ENCODE measurements at places on chromosomes 2 and 18.

- no peak for DNase-seq
Measured at GRCh38 chr18:78519394-78520062, 460.1 kb upstream of the SALL3 start.

GRCh38 chr2:95320986-95321767, 24.0 kb downstream of the KCNIP3 start:
- no peak for DNase-seq

DNA sequence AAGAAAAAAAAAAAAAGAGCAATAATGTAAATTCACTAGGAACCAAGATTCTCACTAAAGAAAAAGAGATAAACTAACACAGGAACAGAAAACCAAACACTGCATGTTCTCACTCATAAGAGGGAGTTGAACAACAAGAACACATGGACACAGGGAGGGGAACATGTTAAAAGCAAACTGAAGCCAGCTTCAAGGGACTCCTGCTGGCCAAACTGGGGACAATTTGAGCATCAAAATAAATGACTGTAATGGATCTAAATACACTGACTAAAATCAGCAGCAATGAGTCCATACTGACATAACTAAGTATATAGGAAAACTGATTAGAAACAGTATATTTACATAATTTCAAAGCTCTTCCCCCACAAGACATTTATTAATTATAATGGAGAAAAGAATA, 73.0 kb downstream of the FARSB start:
- DNase-seq, result no peak

GRCh38 chr18:22800551-22800951, 132.6 kb upstream of the RBBP8 start:
- no peak for DNase-seq

DNA sequence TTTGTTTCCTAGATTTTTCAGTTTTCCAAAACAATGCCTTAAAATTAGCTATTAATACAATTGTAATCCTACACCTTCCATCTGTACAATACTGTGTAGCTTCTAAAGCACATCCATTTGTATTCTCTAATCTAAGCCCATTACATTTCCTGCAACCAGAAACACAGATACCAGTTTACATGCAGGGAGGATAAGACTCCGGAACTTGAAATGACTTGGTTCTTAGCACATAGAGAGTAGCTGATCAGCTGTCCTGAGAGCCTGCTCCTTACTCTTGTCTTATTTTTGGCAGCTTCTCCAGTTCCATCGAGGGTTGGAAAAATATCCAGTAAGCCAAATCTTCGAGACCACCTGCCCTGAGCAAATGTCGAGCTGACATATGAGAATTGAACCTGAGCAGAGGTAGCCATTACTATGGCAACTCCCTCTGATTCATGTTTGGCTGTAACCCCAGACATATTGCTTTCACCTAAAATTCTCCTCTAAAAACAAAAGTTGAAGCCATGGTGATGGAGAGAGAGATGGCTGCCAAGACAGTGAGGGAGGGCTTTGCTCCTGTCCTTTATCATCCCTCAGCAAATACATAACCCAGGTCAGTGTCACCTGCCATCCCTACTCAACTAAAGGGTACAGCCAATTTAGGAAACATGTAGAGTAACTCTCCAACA, 542.8 kb downstream of the IRS1 start:
- no peak for DNase-seq

- no peak for DNase-seq
Measured at GRCh38 chr2:125711075-125711474, 944.9 kb upstream of the GYPC start.

GRCh38 chr18:52408800-52409302, 68.9 kb downstream of the DCC start:
- no peak for DNase-seq

GRCh38 chr2:19720306-19720705, 181.5 kb downstream of the TTC32 start:
- no peak for DNase-seq

- no peak for DNase-seq
Measured at GRCh38 chr2:166440313-166440712, 53.7 kb downstream of the SCN7A start.

DNA sequence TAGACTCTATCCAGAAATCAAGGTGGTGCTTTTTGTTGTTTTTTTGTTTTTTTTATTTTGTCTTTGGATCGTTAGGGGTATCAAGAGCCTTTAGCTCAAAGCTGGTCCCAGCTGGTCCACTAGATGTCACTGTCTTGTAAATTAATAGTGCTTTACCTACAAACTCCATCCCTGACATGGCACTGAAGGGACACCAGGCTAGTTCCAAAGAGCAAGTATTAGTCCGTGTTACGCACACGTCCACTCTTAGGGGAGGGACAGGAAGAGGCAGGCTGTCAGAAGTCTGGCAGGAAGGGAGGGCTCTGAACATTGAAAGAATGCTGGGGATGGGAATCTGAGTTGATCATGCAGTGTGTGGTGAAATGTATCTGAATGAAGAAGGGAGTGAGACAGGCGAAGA, 85.9 kb upstream of the CCBE1 start:
- DNase-seq, result no peak

- DNase-seq, result no peak
Measured at GRCh38 chr2:146818122-146818521, 1026.7 kb upstream of the ACVR2A start.

- no peak for DNase-seq
Measured at GRCh38 chr2:149857344-149857743, 269.8 kb upstream of the MMADHC start.

DNA sequence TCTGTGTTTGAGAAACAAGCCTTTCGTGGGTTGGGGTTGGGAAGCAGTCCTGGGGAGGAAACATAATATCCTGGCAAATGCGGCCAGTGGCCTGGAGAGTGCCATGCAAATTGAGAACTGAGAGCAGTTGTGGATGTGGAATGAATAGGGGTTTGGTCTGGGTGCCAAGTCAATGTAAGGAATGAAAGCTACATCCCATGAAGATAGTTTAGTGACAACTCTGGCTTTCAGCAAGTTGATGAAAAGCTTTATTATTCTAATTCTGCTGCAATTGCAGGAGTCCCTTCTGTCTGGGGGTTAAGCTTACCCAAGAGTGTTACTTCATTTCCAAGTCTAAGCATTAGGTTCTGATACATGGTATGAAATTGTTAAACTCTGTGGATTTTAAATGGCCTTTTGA, 771.6 kb downstream of the DPP10 start:
- DNase-seq, result no peak

DNA sequence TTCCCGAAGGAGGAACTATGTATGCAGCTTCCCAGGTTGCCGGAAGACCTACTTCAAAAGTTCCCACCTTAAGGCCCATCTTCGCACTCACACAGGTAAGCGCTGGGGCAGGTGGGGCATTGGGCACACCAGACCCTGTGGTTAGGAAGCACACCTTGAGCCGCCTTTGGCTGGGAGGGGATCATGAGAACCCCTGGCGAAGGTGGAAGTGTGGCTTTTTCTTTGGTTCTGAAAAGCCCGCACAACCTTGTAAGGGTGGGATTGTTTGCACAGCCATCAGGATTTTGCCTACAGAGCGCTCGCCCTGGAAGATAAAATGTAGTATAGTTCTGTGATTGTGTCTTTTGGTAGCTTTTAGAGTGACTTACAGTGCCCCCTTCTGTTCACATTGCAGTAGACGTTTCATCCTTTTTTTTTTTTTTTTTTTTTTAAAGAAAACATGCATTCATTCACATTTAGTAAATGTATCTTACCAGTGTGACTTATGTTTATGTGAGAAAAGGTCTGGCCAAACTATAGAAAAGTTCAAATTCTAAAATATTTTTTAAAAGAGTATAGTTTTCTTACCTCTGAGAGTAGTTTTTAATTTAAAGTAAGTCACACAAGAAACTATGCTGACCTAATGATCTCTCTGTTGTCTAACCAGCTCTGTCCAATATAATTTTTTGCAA, 5.3 kb downstream of the KLF11 start:
- peak; percentile 55 for DNase-seq

GRCh38 chr2:78979380-78980151, 45.9 kb upstream of the REG3G start:
- no peak for DNase-seq

- DNase-seq, result no peak
Measured at GRCh38 chr2:204827701-204828590, 282.7 kb downstream of the PARD3B start.

DNA sequence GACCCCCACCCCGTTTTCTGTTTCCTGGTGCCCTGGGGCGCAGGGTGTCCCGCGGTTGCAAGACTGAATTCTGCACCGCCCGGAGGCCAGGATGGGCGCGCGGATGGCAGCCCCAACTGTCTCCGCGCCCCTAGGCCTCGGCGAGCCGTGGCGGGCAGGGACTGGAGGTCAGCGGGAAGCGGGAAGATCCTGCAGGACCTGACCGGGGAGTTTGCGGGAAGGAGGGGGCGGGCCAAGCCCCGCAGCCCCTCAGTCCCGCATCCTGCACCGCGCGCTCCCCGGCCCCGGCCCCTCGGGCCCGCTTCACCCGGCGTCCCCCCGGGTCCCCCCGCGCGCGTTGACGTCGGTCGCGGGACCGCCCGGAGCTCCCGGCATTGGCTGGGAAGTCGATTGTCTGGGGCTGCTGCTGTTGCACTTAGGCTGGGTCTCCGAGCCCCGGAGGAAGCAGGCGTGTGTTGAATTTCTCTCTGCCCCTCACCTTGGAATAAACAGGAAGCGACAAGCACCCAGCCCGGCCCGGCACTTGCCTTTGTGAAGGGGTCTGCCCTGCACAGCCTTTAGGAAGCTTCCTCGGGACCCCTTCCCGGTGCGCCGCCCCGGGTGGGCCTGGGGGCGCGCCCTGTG, at the start of gene LDLRAD4:
TSS of gene LDLRAD4 (plus strand) at position 393 of the 624 bp plus-strand sequence.
- DNase-seq, result peak; percentile 41

DNA sequence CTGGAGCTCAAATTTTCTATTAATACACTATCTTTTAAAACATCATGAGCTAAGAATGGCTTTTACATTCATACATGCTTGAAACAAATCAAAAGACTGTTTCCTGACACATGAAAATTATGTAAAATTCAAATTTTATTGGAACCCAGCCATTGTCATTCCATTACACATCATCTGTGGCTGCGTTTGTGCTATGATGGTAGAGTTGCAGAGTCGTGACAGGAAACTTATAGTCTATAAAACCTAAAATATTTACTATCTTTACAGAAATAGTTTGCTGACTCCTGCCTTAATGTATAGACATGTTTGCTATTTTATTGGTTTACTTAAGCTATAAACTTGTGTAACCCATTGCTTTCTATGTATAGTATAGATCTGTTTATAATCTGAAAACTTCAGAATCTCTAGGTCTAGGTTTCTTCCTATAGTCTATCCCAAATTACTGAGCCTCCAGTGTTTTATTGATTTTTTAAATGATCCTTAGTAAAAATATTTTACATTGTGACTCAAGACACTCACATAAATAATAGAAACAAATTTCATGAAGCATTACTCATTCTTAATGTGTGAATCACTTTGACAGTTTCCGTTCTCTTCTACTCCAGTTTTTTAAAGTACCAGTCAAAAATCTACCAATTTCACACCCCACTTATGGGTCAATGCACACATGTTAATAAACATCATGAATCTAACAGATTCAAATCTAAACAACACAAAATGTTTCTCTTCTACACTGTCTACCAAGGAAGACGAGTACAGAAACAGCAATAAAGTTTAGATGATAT, 26.4 kb upstream of the MRPL19 start:
- DNase-seq, result no peak

- no peak for DNase-seq
Measured at GRCh38 chr2:95375532-95376150, 26.9 kb upstream of the FAHD2A start.

Data from stimulated activated naive CD4-positive, alpha-beta T cell (primary cell).